ENCODE measurements at places on chromosomes 7 and 10.

DNA sequence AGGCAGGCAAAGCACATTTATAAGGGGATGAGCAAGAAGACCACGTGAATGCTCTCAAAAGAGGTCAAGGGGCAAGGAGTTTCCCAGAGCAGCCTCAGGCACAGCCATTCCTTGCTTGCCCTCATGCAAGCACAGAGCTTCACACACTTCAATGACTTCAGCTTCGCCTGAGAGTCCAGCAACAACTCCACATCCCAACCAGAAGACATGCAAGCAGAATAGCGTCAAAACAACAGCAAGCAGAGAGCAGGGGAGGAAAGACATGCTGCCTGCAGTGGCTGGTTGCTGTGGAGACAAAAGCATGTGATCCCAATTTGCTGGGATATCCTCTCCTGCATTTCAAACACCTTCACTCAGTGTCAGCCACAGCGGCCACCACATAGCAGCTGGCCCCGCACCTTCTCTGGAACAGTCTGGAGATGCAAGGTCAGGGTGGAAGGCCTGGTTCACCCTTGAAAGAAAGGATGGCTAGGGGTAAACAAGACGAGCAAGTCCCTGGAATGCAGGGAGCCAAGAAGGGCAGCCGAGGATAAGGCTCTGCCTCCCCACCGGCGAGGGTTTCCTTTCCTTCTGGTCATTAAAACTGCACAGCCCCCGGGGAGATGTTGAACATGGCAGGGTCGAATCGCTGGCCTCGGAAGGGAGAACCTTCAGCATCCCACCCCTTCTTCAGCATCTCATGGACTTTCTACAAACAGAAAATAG, 60.2 kb upstream of the CAMK2B start:
- no peak for DNase-seq

DNA sequence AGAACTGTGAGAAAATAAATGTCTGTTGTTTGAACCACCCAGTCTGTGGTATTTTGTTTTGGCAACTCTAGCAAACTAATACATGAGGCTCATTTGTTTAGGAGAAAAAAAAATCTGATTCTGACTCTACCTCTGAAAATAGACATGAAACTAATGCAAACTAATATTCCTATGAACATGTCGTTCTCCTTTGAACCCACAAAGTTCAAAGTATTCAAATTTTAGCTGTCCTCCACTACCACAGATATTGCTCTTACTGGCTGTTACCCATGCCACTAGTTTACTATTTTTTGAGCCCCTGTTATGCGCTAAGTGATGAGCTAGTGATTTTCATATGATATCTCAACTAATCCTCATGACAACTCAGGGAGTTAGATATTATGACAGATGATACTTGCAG, 58.8 kb upstream of the ZNF804B start:
- DNase-seq, result no peak

DNA sequence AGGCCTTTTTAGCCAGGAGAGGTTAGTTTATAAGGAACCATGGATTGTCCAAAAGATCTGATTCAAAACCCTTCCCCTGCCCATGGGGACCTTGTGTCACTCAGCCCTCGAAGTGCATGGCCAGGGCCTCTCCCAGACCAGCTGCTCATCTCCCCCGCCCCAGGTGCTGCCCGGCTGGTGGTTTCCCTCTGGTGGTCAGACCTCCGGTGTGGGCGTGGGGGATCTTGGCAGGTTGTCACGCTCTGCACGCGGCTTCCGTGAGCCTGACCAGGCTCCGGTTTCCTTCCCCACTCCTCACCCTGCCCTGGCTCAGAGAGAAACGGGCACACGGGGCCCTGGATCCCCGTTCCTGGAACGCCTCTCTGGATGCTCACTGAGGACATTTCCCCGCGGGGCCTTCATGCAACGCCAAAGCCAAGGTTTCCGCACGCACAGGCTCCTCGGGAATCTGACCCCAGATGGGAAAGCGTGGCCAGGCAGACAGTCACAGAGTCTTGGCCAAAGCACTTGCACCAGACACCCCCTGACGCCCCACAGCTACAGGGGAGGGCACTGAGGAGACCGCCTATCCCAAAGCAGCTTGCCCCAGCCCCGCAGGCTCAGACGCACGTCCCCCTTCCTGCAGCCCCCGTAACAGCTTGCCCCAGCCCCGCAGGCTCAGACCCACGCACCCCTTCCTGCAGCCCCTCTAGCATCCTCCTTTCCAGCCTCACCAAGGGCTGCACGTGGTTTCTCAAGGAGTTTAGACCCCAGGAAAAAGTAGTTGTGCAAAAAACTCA, 7.8 kb upstream of the DIP2C start:
- DNase-seq, result no peak

GRCh38 chr10:73886085-73886529, 11.8 kb upstream of the CAMK2G start:
- peak; percentile 45 for DNase-seq

GRCh38 chr7:28069807-28070206, 110.8 kb downstream of the JAZF1 start:
- DNase-seq, result no peak

DNA sequence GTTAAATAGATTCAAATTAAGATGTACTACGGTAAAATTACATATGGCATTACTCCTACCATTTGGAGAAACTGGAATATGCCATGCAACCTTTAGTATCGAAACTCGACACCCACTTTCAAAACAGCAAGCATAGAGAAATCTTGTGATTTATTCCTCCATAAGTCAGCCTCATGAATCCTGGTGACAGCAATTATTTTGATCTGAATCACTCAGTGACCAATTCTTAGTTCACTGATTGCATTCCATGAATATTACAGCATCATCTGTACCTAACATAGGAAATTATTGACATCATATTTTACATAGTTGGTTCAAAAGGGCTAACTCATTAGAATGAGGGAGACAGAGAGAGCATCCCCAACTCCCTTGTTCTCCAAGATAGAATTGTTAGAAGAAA, 89.6 kb downstream of the CACNB2 start:
- no peak for DNase-seq

- no peak for DNase-seq
These were observed 3.1 kb upstream of the MACC1 start for GRCh38 chr7:20220293-20220761.

GRCh38 chr10:95035332-95036295, 33.7 kb downstream of the CYP2C8 start:
- no peak for DNase-seq

DNA sequence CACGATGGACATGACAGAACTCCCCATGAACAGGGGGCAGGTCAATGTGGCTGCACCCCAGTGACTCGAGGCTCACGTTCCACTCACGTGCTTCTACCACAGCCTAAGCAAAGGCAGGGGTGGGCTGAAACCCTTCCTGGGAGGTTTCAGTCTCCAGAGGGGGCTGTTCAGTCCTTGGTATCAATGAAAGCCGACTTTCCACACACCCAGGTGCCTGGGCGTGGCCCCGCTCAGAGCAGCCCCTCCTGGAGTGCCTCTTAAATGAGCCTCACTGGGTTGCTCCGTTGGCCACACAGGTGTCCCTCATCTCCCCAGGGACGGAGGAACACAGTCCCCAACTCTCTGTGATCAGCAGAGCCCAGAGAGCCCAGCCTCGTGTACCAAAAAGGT, 90.5 kb upstream of the PDGFA start:
- no peak for DNase-seq

DNA sequence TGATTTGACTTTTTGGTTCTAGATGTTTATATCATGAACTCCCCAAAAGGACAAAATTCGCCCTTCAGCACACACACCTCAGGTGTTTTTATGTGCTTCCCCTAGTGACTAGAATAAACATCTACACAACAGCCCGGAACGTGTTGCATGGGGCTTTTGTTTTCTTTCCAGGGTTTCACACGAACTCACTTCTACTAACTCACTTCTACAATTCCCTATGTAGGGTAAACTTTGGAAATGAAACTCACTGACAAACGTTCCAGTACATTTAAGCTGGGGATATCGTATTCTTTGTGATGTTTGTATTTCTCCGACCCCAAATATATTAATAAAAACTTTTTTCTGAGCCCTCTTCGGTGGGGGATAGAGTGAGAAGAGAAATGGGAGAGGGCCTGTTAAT, 1.4 kb downstream of the TRA2A start:
- no peak for DNase-seq

GRCh38 chr10:103231047-103231551, 14.6 kb upstream of the RPEL1 start:
- DNase-seq, result no peak

GRCh38 chr7:18552316-18552916, 56.9 kb downstream of the HDAC9 start:
- DNase-seq, result no peak

GRCh38 chr7:138924501-138925225, 56.5 kb downstream of the KIAA1549 start:
- no peak for DNase-seq

DNA sequence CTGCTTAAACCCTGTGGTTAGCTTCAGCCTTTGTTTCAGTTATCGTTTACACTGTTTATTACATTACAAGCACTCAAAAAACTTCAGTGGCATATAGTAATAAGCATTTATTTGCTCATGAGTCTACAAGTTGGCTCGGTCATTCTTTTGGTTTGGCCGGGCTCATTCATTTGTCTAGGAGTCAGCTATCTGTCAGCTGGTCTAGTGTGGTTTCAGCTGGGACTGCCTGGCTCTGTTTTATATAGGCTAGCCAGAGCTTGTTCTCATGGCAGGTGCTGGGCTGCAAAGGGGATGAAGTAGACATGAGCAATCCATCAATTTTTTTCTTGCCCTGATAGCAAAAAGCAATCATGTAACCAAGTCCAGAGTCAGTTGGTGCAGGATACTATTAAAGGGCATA, 103.6 kb downstream of the MKLN1 start:
- DNase-seq, result no peak

DNA sequence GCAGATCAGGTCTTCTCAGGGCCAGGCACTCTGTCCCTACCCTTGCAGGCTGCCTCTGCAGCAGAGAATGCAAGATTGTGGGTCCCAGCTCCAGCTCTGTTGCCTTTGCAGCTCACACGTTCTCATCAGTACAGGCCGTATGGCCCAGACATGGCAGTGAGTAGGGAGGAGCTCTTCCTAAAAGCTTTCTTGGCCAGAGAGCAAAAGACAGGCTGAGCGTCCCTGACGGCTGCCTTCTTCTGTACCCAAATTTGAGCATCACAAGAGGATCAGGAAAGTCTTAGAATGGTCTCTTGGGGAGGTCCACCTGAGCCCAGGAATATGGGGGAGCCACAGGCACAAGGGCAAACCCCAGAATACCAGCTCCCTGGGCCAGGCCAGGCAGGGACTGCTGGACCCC, 266.3 kb upstream of the ZMIZ1 start:
- no peak for DNase-seq

- DNase-seq, result no peak
These were observed 61.8 kb upstream of the DRGX start for GRCh38 chr10:49457686-49458085.

- DNase-seq, result no peak
These were observed 483 bp downstream of the GDF10 start for GRCh38 chr10:47300429-47300931.

DNA sequence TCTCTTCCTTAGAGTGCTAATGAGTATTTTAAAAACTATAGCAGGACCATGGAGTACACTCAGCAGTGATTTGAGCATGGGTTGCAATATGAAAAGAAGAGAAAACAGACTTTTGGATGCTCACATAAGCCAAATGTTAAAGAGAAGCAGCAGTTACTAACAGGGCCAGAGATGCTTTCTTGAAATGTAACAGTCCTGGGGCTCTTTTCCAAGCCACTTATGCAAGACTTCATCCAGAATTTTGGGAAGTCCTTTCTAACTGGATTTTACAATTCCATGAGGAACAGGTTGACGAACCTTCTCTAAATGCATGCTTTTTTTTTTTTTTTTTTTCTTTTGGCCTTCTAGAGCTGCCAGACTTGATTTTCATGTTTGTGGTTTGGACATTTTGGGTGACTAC, 282.0 kb downstream of the SEC23IP start:
- DNase-seq, result no peak

DNA sequence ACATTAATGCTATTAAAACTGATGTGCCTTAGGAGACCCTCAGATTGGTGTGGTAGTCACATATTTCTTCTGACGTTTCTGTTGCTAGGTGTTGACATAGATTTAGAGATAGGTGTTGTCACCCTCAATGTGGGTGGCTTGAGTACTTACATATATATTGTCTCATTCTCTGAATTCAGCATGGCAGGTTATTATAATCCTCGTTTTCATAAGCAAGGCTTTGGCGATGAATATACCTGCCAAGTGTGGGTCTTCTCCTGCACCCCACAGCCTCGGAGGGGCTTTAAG, 7.0 kb downstream of the FBH1 start:
- DNase-seq, result no peak

DNA sequence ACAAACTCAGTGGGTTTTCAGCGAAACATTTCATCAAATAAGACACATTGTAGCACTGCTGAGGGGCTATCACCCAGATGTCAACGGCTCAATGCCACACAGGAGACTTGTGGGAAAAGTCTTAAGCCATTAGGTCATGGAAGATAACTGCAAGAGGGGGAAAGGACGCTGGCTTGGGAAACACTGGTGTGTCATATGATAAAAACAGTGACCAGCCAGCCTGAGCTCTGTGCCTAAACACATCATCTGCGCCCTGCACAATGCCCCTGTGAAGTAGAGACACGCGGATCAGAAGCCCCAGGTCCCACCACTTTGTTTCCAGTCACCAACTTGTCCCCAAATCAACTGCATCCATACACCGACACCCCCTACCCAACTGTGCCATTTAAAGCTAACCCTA, 116.7 kb downstream of the TNS3 start:
- DNase-seq, result no peak

DNA sequence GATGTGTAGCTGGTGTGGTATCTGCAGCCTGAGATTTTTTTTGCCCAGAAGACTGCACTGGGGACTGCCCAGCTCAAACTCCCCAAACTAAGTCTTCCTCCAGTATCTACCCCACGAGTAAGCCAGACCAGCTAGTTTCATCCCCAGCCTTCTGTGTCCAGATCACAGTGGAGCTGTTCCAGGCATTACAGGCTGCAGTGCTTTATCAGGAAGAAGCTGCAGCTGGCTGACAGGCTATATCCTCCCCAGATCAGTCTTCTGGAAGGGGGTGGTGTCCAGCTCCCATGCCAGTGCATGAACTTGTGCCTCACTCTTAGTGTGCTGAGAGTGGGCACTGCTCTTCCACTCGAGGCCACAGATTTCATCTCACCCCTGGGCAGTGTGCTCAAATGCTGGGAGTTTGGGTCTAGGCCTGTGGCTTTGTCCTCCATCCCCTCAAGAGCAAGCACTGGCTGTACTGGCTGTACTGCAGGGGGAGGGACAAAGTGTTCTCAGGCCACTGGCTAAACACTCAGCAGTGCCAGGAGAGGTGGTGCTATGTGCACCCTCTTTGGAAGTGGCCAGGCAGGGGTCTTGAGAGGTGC, 679.1 kb upstream of the COBL start:
- no peak for DNase-seq

DNA sequence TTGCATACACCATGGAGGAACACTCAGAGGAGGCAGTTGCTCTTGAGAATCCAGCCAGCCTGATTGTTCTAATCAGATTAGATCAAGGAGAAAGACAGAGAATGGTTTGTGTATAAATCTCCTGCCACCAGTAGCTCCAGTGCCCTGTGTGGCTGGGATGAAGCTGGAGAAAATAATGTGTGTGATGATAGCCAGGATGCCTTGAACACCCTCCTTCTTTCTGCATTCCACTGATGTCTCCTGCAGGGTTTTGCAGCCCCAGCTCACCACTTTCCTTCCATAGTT, 614.7 kb upstream of the FOXK1 start:
- DNase-seq, result no peak

- DNase-seq, result no peak
These were observed 33.5 kb upstream of the ABCB5 start for GRCh38 chr7:20581956-20582355.

GRCh38 chr10:63910806-63911205, 389.6 kb downstream of the REEP3 start:
- no peak for DNase-seq

Data from activated CD4-positive, alpha-beta T cell treated with anti-CD3 and anti-CD28 coated beads for 24 hours (primary cell).